IPS-NIHi11 (cell line): ENCODE measurements at places on chromosomes 7 and 10.

GRCh38 chr7:138477081-138477578 is 17.1 kb downstream of the TRIM24 start:
- no peak for DNase-seq

DNA sequence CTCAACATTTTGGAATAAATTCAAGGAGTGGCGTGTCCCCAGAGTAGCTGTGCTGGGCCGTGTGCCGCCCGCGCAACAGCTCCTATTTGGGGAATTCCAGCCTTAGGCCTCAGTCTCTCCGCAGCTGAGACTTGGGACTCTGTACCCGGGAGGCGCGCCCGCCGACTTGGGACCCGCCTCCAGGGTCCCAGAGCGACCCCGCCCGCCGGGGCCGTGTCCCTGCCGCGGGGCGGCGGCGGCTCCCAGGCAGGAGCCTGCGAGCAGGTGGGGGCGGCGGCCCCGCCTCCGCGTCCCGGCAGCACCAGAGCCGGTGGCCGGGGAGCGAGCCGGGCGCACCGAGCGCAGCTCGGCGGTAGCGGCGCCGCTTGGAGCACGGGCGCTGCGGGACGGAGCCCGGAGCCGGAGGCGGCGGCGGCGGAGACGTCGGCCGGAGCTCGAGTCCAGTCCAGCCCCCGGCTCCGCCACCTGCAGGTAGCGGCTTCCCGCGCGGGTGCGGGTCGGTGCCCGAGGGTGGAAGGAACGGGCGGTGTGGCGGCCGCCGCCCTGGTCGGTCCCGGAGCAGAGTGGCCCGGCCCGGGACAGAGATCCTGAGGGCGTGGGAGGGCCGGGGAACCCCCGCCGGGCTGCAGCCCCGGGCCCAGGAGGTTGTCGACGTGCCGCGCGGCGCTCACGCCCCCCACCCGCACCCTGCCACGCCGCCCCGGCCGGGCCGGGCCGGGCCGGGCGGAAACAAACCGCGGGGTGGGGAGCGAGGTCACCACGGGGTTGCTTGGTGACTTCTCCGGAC is at the start of gene WIPF3:
Gene WIPF3 (plus strand): TSS at position 301 of the 787 bp plus-strand sequence. CDS start 28,217 bp downstream, outside the sequence.
- peak; percentile 90 for DNase-seq

DNA sequence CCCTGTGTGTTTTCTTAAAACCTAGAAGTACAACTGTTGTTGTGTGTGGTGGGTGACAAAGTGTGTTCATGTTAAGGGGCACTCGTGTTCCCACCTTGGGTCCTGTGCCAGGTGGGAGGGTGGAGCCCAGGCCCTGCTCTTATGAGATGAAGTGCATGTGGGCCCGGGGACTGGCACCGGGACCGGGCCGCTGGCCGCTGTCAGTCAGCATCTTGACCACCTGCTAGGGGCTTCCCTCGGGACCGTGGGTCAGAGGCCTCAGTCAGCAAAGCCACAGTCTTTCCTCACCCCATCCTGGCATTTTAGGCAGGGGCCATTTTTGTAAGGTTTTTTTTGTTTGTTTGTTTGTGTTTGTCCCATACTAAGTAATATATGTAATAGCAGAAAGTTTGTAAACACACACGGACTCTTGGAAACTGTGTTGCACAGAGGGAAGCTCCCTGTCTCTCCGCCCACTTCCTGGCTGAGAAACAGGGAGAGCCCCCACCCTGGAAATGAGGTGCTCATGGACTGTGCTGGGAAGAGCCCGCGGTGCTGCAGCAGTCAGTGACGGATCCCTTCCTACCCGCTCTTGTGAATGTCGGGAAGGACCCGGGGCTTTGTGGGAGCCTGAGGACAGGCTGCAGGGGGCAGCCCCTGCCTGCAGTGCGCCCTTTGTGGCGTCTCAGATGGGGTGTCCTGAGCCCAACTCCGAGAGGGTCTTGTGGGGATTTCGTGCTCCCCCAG is 13.4 kb downstream of the AGAP3 start:
- DNase-seq, result no peak

DNA sequence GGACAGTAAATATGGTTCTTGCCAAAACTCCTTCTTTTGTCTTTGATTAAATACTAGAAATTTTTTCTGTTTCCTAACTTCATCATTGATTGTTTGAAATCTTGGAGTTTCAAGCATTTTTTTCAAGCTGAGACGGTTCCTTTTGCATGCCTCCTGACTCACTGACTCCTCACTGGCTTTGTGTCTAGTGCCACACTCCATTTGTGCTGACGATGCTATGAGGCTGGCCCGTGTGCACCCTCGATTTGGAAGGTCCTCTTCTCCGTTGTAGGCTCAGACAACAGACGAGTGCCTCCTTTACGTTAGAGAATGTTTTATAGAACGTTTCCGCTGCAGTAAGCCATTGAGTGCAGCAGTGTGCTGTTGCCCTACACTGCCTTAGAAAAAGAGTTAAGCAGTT is 10.8 kb upstream of the CSGALNACT2 start:
- no peak for DNase-seq

GRCh38 chr10:113006656-113007342 is 56.8 kb downstream of the TCF7L2 start:
- no peak for DNase-seq

- no peak for DNase-seq
These were observed 52.9 kb downstream of the SLC37A3 start for GRCh38 chr7:140345426-140345825.

GRCh38 chr10:110852255-110852896 is 19.4 kb upstream of the PDCD4 start:
- no peak for DNase-seq

DNA sequence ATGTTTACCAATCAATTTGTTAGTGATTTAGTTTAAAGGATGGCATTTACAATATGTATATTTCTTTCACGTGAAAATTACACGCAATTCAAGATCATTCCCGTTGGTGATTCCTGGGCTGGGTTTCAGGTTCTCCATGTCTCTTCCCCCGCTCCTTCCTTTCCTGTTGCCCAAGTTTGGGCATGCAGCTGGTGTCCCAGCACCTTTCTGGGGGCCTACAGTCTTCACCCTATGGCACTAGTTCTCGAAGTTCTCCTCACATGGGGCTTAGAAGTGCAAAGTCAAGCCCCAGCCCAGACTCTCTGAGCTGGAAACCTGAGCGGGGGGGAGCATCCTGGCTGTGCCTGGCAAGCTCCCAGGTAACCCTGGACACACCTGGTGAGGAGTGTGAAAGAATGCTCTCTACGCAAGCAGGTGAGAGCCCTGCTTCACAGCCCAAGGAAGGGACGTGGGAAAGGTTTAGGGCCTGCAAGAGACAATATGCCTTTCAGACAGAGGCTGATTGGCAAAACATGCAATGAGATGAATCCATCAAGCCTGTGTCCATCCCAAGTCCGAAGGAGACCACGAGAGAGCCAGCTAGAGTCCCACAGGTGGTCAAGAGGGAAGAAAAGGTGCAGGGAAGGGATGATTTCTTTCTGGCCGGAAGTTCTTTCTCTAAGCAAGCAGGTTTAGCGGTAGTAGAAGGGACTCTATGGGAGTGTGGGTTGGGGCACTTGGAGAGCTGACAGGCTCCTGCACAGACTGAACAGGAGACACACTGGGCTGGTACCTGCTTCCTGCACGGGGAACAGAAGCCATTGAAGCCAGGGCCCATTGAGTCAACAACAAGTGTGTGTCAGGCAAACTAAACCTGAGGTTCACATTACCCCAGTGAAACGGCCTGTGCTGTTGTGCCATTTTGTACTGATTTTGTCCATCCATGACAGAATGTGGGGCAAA is 131.1 kb downstream of the ADARB2 start:
- DNase-seq, result no peak

GRCh38 chr10:105797234-105797890 is 1156.3 kb downstream of the SORCS3 start:
- peak; percentile 42 for DNase-seq

GRCh38 chr7:135666846-135667245 is 4.5 kb downstream of the STMP1 start:
- no peak for DNase-seq

- no peak for DNase-seq
These were observed 32.5 kb upstream of the RBM33 start for GRCh38 chr7:155611808-155612447.

DNA sequence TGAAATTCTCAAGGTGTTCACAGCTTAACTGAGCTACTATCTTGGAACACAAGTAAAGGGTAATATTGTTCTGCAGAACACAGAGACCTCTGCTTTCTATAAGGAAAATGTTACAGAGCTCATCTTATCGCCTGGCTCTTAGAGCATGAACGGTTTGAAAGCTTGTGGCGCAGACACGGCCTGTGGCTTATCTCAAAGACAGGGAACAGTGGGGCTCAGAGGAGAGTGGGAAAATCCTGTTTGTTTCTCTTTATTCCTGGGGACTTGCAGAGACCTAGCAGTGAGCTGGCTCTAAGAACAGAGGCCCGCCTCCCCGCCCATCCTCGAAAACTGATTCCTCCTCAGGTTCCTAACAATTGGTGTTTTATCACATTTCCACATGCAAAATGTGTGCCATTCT is 131.7 kb downstream of the EMX2 start:
- no peak for DNase-seq

GRCh38 chr7:92557249-92557648 is 28.7 kb downstream of the RBM48 start:
- DNase-seq, result peak; percentile 12

GRCh38 chr10:33559105-33559504 is 224.6 kb upstream of the NRP1 start:
- DNase-seq, result no peak

DNA sequence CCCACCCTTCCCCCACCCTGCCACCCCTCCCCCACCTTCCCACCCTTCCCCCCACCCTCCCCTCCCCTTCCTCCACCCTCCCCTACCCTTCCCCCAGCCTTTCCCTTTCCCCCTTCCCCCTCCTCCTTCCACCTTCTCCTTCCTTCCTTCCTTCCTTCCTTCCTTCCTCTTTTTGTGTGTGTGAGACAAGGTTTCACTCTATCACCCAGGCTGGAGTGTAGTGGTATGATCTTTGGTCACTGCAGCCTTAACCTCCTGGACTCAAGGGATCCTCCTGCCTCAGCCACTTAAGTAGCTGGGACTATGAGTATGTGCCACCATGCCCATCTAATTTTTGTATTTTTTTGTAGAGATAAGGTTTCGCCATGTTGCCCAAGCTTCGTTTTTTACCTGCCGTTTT is 35.2 kb downstream of the CYP17A1 start:
- no peak for DNase-seq

DNA sequence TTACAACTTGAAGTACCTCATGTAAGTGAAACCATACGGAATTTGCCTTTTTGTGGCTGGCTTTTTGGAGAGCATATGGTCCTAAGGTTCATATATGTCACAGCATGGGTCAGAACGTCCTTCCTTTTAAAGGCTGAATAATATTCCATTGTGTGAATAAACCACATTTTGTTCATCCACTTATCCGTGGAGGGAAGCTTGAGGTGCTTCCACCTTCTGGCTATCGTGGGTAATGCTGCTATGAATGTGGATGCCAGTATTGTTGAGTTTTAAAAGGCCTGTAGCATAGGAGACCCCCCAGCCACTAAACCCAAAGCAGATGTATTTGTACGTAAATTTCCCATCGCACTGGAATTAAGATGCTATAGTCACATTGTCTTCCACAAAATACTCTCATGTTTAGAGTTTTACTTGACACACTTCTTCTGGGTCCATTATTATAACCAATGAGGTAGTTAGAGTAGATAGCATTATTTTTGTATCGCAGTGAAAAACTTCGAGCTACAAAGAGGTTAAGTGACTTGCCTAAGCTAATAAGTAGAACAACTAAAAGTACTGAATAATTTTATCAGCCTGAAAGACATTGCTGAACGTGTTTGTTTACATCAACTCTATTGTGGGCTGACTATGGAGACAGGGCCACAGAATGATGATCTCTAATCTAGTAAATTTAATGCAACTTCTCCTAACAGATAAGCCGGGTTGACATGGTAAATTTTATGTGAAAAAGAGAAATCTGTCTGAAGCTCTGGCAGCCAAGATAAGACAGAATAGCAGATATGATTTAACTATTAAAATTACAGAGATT is 183.0 kb upstream of the CTBP2 start:
- DNase-seq, result peak; percentile 53

DNA sequence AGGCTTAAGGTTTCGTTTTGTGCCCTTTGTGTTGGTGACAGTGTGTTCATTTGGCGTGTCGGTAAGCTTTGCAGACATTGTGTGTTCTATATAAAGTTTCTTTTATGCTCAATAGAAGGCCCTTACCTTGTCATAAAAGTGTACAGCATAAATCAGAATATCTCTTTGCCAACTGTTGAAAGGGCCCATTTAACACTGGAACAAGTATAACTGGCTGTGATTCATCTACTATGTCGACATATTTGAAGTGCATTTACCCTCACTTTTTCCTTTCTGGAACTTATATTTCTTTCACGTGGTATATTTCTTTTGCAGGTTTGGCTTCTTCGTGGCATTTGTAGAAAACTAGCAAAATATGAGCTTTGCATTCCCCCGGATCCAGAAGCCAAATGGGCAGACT is 32.7 kb downstream of the EEPD1 start:
- DNase-seq, result no peak

GRCh38 chr7:133775201-133775600 is 351.9 kb upstream of the LRGUK start:
- DNase-seq, result no peak

- DNase-seq, result no peak
These were observed 7.5 kb upstream of the CSGALNACT2 start for GRCh38 chr10:43130770-43131171.

DNA sequence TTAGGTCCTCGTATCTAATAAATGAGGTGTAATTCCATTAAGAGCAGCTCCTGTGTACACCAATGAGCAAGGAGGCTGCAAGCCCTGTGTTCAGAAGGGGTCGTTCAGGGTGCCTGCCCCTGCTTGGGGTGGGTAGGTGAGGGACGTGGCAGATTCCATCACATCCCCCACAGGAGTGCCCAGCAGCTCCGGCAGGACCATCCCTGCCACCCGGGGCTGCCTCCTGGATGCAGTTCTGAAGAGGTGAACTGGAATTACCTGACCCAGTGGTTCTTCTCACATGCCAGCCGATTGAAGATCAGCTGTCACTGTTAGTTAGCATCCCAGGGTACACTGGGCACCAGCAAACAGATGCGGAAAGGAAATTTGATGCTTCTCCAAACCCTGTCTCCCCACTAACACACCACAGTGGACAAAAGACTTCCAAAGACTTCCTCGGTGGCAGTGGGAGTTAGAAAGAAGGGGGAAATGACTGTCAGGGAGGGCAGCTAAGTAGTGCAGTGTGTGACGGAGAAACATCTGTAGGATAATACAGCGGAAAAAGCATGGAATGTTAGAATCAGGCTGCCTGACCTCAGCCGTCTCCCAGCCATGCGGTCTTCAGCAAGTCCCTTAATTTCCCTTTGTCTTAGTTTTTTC is 313.6 kb upstream of the ZMIZ1 start:
- DNase-seq, result no peak

- no peak for DNase-seq
These were observed 107.2 kb upstream of the TCERG1L start for GRCh38 chr10:131418681-131419080.

GRCh38 chr7:41027428-41028115 is 675.3 kb downstream of the INHBA start:
- no peak for DNase-seq
